ENCODE measurements at places on chromosomes 1 and 21. TPM values are rescaled to one million over a fixed set of nuclear protein-coding genes. Genes with fewer than 3 reads are reported as not detected.

The KPRP gene
- 3.6 TPM for total RNA-seq

The CAMK1G gene
- total RNA-seq: not detected

The CYP4Z1 gene
- 0.72 TPM for total RNA-seq

GRCh38 chr1:54547601-54548388 lies at the start of gene ACOT11:
ACOT11 (plus strand) TSS chr1:54548228; CDS start chr1:54548310, 82 bp downstream.
- peak; percentile 39 for ATAC-seq

DNA sequence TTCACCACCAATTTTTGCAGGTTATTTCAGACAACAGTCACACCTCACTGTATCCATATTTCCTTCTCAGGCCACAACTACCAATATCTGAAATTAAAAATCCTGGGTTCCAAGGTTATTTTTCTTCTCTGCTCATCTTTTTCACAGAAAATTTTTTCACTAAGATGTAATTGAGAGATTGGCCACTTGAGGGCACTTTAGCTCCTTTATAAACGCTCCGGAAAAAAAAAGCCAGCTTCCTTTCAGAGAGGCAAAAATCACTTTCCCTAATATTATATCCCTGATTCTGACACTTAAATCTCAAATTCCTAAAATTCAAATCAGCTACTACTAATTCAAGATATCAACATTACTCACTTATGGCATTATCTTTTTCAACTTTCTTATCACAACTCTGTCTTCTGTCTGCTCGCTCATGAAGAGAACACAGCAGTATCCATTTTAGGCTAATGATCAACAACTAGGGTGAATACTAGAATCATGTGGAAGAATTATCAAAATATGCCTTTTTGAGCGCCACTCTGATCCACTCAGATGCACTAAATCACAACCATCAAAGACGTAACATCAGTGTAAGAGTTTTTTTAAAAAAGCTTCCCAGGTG lies 101.4 kb upstream of the RGS1 start:
- no peak for ATAC-seq

All from esophagus mucosa (tissue), 1 donor.